ENCODE measurements at places on chromosomes 3 and 15.
A peak's percentile ranks its signal among the peaks of the same experiment; 100 is the strongest.

DNA sequence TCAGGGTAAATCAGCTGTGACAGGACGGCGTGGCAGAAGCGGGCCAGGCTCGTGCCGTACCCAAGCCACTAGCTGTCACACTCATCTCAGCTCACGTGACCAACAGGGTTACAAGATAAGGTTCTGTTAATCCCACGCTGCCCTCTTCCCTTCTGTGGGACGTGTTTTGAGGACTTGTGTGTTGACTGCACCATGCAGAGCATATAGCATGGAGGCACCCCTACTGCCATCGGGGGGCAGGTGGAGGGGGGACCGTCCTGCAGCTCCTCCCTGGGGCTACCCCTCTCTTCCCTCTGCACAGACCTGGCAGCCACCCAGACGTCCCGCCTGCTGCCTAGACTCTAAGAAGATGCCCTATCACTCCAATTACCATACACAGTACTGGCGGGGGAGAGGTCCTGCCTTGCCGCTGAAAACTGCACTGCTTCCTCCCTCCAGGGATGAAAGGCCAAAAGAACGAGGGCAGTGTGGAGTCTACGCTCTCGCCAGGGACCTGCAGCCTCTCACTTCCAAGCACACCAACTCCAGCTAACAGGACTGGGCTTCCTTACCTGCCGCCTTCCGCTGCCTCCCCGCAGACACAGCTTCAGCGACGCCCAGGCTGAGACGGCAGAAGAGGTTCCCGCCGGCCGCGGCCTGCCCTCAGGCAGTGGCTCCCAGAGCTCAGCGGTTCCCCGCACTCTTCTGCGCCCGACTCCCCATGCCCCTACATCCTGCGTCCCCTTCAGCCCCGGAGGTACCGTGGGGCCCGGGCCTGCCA is at the start of gene TNK2:
TNK2 (minus strand) TSS at position 618 of the 760 bp plus-strand sequence. CDS start 19,963 bp downstream, outside the sequence.
- DNase-seq = peak; percentile 82

- no peak for DNase-seq
Observed at GRCh38 chr3:173945806-173946205, 548.3 kb downstream of the NLGN1 start.

DNA sequence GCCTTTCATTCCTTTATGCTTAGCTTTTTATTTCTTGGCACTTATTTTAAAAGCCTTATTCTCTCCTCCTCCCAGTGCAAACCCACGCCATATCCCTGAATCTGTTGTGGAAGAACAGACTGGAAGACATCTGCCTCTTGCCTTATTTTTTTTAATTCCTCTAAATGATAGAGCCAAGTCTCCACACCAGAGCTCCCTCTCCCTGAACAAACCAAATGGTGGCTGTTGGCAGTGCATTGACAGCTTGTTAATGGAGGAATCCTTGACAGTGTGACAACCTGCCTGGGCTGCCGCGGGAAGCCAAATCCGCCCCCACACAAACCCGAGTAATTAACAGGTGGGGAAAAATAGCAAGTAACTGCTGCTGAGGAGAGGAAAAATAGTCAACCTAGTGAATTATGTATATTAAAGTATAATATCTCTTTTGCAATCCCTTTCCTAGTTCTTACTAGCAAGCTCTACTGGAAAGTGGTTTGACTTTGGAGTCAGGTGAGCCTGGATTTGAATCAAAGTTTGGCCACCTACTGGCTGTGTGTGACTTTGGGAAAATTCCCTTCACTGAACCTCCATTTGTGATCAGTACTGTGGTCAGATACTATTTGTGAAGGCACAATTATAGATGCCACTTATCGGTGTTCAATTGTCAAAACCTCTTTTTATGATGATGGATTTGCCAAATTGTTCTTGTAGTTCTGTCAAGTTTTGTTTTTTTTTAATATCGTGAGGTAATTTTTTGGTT is 589.6 kb downstream of the PDCD6IP start:
- DNase-seq = no peak

GRCh38 chr3:128313935-128314334 is 152.8 kb downstream of the DNAJB8 start:
- peak; percentile 15 for DNase-seq

DNA sequence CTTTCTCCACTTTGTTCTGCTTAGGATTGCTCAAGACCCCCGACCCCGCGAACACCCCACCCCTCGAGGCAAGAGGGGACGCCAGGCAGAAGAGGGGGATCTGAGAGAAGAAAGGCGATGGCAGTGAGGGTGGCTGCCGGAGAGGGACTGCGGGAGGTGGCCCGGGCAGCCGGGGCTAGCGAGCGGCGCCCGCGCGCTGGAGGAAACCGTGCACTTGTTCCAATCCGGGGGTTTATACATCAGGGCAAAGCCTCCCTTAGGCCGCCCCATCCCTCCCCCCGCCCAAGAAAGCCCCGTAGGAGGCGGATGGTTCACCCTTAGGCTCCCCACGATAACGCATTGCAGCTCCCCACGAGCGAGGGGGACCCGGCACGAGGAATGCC is 475 bp downstream of the ERC2 start:
- no peak for DNase-seq

- no peak for DNase-seq
Observed at GRCh38 chr3:133548090-133548489, 25.4 kb upstream of the CDV3 start.

GRCh38 chr15:91857772-91858171 is 4.3 kb downstream of the SLCO3A1 start:
- DNase-seq = no peak

DNA sequence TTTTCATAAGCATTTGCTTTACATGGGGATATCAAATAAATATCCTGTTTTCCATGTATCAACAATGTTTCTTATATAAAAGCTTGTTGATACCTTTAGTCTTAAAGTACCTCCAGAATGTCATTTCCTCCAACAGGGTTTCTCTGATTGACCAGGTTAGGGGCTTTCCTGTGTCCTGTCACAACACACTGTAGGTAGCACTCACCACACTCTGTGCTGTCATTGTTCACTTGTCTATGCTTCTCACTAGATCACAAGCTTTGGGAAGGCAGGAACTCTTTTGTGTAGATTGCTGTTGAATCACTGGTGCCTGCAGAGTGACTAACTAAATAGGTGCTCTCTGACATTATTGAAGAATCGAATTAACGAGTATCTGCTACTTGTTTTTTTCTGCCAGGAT is 49.8 kb downstream of the USP50 start:
- DNase-seq = no peak

DNA sequence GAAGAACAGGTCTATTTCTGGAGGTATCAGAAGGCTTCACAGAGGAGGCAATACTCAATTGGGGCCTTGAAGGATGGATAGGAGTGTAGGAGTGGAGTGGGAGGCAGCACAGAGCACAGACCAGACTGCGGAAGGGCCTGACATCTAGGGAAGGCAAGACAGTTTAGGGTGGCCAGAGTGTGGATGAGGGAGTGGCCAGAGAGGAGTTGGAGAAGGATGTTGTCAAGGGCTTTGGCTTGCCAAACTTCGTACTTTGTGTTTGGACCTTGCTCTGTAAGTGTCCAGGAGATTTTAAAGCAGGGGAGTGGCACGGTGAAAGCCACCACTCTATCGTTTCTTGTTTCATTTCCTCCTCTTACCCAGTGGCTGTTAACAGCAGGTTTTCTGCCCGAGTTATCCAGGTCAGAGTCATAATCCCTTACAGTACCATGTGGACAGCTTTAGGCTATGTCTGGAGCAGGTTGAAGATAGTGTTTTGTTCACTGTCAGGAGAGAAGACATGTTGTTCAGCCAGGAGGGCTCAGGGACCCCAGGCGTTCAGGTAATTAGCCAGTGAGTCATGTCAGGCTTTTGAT is 12.3 kb downstream of the SMAD3 start:
- DNase-seq = no peak

GRCh38 chr15:58413253-58413652 is 18.5 kb upstream of the LIPC start:
- no peak for DNase-seq

GRCh38 chr15:61835496-61836106 is 224.6 kb downstream of the VPS13C start:
- DNase-seq = peak; percentile 84

DNA sequence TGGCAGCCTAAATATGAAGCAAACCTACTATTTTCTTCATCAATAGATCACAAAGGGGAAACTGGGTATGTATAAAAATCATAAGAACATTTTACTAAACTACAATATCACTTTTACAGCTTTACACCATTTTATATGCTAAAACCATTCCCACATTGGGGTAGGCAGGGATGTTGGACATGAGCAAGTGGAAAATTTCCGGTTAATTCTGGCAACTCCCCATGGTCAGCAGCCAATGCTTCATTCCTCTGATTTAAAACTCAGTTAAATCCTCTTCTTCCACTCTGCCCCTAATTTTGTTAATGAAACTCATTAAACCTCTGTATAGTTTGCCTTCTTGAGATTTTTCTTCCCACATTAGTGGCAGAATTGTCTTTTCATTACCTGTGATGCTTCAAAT is 552.5 kb upstream of the NECTIN3 start:
- no peak for DNase-seq

DNA sequence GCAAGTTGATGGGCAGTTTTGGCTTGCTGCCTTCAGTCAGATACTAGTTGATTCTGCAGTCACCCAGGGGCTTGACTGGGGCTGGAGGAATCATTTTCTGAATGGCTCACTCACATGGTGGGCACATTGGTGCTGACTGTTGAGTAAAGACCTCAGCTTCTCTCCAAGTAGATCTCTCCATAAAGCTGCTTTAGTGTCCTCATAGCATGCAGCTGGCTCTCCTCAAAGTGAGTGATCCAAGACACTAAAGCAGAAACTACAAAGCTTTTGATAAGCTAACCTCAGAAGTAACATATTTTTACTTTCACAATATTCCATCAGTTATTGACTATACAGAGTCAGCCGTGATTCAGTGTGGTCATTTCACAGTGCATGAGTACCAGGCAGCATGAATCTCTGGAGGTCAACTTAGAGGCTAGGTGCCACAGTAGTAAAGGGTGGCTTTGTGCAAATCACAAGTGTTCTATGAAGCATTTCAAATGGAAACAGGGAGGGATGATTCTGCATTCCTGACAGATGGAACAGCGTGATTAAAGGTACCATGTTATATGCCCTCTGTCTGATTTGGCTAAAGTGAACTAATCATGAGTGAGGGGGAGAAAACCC is 24.3 kb upstream of the ATP8B4 start:
- no peak for DNase-seq

DNA sequence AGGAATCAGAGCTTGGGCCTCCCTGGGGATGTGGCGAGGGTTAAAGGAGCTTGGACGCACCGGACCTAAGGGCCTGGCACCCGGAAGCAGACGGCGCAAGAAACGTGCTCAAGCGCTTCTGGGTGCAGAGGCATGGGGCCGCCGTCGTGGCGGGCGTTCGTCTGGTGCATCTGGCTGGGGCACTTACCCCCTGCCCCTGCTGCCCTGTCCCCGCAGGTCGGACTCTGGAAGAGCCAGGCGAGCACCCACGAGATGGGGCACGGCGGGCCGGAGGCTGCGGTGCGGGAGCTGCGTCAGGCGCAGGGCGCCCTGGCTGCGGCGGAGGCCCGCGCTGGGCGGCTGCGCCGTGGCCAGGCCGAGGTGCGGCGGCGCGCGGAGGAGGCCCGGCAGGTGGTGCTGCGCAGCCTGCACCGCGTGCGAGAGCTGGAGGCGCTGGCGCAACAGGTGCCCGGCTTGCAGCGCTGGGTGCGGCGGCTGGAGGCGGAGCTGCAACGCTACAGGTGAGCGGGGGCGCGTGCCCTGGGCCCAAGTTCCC is 2.5 kb downstream of the EFCC1 start:
- DNase-seq = peak; percentile 75

GRCh38 chr15:48888191-48888590 is 10.3 kb downstream of the EID1 start:
- no peak for DNase-seq

DNA sequence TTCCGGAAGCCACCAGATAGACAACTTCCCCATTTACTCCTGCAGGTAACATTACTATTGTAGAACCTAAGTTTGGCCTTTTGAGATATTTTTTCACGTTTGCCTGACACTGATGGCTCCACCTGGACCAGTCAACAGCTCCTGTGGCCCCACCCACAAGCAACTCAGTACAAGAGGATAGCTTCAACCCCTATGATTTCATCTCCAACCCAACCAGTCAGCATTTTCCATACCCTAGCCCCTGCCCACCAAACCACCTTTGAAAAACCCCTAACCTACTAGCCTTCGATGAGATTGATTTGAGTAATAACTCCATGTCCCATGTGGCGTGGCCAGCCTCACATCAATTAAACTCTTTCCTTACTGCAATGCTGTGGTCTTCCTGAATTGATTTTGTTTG is 950 bp upstream of the EHHADH start:
- DNase-seq = no peak

DNA sequence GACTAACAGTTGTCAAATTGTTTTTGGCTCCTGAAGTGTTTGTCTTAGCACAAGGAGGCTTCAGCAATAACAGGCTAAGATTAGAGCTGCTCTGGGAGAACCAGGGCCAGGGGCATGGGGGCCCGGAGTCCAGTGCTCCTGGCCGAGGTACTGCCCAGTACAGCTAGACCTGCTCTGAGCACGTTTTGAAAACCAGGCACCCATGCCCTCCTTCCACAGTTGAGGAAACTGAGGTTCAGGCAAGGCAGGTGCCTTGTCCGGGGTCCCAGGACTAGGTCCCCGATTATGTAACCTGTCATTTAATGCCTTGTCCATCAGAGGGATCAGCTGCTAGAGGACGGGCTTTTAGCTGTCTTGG is 19.2 kb downstream of the KBTBD13 start:
- DNase-seq = no peak

- DNase-seq = no peak
Observed at GRCh38 chr15:93459396-93459795, 370.4 kb upstream of the RGMA start.

- DNase-seq = no peak
Observed at GRCh38 chr3:14879211-14879874, 60.6 kb downstream of the FGD5 start.

- DNase-seq = peak; percentile 62
Observed at GRCh38 chr3:109563149-109563548, 225.8 kb upstream of the DPPA4 start.

DNA sequence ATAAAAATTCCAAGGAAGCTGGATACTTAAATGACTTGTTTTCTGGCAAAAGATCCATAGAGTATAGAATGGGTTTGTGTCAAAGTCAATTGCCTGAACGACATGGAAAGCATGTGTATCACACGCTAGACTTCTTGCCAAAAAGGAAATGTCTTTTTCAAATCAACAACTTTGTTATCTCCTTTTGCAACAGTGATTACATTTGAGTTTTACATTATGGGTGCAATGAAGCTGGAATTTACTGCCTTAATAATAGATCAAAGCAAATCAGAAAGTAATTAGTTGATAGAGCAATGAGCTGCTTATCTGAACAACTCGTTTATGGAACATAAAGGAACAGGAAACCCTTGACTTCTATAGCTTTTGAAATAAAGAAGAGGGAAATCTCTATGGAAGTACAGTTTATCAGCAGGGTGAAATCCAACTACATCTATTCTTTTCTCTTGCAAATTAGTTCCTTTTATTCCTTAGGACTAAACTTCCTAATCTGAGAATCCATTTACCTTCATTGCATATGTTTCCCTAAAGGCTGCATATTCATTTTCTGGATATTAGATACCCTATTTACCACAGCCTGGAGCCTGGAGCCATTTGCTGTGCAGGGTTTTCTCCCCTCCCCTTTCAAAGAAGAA is 415.1 kb upstream of the NECTIN3 start:
- DNase-seq = no peak

DNA sequence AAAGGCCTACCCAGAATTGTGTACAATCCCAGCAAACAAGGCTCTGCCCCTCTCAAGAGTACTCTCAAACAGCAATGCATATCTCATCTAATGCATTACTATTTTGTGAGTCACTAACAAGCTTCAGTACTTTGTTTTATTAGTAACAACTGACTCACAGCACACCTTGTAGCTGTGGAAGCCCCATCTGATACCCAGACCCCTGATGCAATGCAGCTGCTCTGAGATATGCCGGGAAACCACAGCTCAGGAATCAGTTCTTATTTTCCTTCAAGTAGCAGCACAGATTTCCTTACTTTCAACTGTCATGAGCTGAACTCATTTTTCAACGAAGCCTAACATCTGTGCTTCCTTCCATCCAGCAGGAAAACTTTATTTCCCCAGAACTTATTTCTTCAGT is 37.8 kb downstream of the CCNL1 start:
- DNase-seq = no peak

Data from activated CD8-positive, alpha-beta memory T cell treated with anti-CD3 and anti-CD28 coated beads for 24 hours (primary cell).